Fibroblast of the aortic adventitia (primary cell): ENCODE measurements at places on chromosomes 12 and 14. TPM values are rescaled to one million over a fixed set of nuclear protein-coding genes. Genes with fewer than 3 reads are reported as not detected.

The POLE gene
- 15.0 and 37.4 TPM in 2 replicates for total RNA-seq

The PLA2G1B gene
- not detected in 2 replicates for total RNA-seq

The PLCZ1 gene
- 0.18 TPM in 1 of 2 replicates, not detected in the other for total RNA-seq

The KCNH3 gene
- 0.08 and 0.18 TPM in 2 replicates for total RNA-seq

The GPR68 gene
- total RNA-seq, result 1.3 and 17.1 TPM in 2 replicates
